ENCODE measurements at places on chromosomes 7 and 10. TPM values are rescaled to one million over a fixed set of nuclear protein-coding genes. Genes with fewer than 3 reads are reported as not detected.

HABP2 gene
- total RNA-seq, result not detected

DNA sequence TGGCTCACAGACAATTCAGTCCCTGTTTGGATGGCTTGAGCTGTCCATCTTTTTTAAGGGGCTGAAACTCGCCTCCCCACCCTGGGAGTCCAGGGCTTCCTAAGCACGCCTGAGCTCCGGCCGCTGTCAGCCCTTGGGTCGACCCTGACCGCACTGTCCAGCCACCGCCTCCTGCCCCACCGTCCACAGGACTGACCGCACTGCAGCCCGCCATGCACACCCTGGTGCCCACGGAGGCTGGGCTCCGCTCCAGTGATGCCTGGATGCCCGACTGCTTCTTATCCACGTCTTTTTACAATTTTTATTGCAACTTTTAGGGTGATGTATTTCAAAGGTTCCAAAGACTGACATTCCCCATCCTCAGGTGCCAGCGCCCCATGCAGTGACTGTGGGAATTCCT is 39.4 kb upstream of the FOXL3 start:
- DNase-seq, result peak; percentile 28

GRCh38 chr10:73433538-73433867 is at the start of gene MSS51:
Gene MSS51 (minus strand): TSS chr10:73433561. CDS start chr10:73428284, 5,277 bp downstream.
- no peak for DNase-seq

DNA sequence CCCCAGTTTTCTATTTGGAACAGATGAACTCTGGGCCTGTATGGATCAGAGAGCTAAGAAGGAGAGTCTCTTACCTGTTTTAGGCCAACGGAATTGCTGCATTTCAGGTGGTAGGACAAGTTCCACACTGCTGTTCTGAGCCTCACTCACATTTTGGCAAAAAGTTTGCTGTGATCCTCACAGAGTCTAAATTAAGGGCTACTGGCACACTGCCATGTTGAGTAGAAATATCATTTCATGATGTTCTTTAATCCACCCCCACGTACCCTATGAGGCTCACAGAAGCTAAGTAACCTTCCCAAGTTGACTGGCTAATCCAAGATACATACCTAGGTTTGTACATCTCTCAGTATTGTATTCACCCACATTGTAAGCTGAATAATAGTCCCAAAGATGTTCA is 447.2 kb downstream of the INHBA start:
- no peak for DNase-seq

GRCh38 chr10:53358536-53358935 is 586.0 kb upstream of the MBL2 start:
- DNase-seq, result no peak
